ENCODE measurements at places on chromosomes 7 and 10. TPM values are rescaled to one million over a fixed set of nuclear protein-coding genes. Genes with fewer than 3 reads are reported as not detected.

DNA sequence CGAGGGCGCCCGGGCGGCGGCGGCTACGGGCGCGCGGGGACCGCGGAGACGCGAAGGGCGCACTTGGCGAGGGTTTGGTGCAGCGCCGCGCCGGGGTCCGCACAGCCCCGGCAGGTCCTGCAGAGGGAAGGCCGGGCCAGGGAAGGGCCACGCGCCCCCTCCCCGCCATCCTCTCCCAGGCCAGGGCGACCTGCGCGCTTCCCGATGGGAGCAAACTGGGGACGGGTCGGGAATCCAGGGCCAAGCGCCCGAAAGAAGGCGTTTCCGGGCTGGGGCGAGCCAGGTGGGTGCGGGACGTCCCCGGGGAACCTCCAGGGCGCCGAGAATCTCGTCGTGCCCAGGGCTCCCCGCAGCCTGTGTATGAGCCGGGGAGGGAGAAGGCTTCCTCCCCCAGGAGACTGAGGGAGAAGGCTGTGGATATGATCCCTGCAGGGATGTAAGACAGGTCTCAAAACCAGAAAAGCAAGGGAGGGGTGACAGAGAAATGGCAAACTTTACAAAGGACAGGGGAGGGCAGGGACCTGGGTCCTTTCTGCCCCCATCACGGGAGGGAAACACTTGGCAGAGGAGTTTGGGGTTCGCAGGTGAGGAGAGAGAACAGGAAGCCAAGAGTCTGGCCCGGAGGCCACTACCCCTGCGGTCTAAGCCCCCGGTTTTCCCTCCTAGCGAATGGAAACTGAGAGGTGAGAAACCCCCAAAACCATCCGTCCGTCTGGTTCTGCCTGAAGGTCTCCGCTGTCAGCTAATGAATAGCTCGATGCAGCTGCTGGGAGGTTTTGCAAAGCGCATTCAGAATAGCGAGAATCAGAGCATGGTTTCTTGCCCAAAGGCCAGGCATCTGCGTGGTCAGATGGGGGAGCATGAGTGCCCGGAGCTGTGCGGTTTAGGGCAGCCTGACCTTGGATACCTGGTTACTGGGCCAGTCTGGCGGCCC, 674 bp downstream of the AMZ1 start:
- no peak for DNase-seq

DNA sequence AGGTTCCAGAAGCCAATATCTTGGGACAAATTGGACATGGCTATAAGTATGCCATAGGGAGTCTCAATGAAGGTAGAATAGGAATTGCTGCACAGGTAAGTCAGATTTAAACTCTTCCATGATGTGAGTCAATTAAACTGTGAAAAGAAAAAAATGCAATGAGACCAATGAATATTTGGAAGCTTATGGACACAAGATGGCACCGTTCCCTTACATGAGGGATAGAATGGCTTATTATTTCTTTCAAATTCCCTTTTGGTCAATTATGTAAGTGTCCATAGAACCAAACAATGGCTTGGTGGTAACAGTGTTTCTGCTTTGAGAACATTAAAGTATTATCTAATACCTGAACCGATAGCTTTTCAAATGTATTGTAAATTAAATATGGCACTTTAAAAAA, 35.6 kb downstream of the ACADSB start:
- peak; percentile 28 for DNase-seq

DNA sequence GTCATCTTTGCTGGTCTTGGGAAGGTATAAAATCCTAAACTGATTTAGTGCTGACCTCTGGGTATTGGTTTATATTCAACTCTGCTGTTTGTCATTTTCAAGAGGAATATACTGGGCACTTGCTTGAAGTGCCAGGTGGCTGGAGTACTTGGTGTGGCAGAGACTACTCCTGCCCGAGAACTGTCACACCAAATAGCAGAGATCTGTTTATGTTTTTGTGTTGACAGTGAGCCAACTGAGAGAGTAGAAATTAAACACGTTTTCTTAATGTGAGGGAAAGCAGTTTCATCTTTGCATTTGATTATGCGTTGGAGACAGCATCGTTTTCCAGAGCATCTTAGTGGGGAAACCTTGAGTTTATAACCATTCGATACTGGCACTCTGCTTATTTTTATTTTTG, 174.4 kb downstream of the CDCA7L start:
- DNase-seq: no peak

DNA sequence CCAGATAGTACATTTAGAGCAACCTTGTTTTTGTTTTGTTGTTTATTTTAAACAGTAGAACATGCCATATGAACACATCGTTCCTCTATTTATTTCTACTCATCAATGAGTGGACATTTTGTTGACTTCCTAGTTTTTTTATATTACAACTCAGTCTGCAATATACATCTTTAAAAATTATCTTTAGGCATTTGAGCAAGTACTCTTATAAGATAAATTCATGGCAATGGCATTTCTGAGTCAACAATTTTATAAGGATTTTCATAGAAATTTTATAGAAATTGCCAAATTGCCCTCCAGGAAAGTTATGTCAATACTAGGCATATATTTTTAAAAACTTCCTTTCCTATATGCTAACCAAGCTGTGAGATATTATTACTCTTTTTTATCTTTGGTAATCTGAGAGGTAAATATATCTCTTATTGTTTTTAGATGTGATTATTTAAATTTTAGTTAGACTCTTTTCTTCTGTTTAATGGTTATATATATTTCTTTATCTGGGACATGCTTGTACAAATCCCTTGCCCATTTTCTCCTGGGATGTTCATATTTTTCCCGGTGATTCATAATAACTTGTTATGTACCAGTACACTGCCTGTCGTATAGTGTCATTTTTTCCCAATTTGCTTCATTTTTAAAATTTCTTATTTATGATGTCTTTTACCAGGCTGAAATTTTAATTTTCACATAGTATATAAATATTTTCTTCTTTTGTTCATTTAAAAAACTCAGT, 50.5 kb downstream of the FZD1 start:
- peak; percentile 49 for DNase-seq

DNA sequence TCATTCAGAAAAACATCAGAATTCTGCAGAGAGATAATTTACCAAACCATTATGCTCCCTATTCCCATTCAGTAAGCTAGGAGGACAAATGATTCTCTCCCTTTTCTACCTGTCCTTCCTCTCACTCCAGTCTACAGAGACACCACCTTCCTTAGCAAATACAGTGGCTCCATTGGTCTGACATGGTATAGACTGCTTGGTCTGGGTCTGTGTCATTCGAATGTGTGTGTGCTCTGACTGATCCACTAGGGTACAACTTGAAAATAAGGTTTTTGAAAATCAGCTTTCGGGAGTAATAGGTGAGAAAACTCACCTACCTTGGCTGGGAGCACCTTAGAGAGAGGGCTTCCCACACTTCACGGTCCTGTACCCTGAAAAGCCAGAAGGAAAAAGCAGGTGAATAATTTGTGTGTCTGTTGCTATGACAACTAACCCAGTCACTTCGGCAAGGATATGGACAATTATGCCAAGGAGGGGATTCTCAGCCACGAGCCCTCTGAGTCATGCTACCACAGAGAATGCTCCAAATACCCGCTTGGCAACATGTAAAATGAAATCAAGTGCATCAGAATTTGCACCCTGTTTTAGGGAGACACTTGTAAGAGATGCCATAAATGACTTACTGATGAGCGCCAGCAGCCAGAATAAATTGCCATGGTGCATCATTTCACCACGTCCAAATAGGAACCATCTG, 114.5 kb upstream of the PRKCQ start:
- DNase-seq: peak; percentile 25

DNA sequence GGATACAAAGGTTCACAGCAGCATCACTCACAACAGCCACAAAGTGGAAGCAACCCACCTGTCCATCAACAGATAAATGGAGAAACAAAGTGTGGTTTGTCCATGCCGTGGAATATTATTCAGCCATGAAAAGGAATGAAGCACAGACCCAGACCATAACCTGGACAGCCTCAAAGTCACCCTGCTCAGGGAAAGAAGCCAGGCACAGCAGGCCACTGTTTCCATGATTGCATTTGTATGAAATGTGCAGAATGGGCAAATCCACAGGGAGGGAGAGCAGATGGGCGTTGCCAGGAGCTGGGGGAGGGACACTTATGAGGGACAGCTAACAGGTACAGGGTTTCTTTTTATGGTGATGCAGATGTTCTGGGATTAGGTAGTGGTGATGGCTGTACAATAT, 30.3 kb downstream of the FOXL3 start:
- no peak for DNase-seq

DNA sequence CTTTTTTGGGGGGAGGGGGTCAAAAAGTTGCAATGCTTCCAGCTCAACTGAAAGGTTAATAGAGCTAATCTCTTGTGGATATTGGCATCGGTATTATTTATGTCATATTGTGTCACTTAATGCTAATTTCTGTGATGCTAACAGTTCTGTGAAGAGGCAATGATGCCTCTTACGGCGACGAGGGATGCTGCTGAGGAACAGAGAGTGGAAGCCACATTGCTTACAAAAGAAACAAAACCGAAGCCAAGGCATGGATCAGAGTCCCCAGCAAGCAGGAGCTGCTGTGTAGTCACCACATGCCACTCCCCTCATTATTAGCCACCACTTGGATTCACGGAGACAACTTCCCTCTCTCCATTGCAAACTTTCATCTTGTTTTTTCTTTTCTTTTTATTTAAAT, 536.5 kb upstream of the MGMT start:
- no peak for DNase-seq

DNA sequence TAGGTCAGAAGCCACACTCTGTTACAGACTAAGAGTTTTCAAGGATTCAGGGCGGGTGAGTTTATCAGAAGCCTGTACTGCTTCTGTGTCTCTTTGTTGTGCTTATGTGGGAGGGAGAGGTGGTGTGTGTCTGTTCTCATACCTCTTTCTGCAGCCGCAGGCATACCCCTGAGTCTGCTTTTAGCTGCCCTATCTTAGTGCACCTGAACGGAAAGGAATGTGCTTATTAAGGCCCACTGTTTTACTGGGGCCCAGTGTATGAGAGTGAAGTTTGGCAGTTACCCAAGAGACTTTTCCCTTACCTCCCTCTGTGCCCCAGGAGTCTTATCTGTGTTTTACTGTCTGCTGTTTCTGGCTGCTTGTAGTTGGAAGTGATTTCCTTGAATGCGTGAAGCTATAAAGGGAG, 104.3 kb downstream of the TYW1 start:
- DNase-seq: no peak

DNA sequence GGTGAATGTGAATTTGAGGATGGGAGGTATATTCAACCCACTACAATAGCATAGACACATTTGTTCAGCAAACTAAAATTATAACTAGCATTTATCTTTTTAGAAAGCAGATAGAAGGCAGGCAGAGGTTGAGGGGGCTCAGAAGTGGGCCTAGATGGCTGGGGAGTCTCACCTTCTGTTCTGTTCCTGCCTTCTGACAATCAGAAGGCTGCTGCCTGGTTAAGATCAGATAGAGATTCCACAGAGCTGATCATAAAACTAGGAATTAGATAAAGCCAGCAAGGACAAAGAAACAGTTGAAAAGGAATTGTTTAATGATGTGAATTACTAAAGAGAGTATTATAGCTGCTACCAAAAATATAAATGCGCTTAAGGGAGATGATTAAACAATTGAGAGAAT, 11.6 kb upstream of the NFE2L3 start:
- no peak for DNase-seq

GRCh38 chr10:132496360-132497062, 41.1 kb upstream of the INPP5A start:
- no peak for DNase-seq

- no peak for DNase-seq
Measured at GRCh38 chr7:84191842-84192241, 2.7 kb downstream of the SEMA3A start.

DNA sequence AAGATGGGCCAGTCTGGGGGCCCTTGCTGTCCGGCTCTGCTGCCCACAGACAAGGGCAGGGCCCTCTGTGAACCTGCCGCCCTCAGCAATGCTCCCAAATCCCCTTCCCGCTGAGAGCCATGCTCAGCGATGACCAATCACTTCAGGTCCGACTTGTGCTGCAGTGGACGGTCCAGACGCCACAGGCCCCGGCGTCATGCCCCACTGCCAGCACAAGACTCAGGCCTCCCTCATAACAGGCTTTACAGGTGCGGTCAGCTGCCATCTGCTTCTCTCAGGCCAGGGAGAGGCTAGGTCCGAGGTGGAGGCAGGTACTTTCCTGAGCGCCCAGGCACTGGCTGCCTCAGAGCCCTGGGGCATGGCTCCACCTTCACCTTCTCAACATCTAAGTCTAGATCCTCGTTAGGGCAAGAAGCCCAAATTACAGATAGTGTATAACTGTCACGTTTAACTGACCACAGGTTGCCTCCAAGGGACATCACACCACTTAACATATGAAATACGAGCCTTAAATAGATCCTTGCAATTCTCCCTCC, 393.2 kb downstream of the PTPRN2 start:
- no peak for DNase-seq

DNA sequence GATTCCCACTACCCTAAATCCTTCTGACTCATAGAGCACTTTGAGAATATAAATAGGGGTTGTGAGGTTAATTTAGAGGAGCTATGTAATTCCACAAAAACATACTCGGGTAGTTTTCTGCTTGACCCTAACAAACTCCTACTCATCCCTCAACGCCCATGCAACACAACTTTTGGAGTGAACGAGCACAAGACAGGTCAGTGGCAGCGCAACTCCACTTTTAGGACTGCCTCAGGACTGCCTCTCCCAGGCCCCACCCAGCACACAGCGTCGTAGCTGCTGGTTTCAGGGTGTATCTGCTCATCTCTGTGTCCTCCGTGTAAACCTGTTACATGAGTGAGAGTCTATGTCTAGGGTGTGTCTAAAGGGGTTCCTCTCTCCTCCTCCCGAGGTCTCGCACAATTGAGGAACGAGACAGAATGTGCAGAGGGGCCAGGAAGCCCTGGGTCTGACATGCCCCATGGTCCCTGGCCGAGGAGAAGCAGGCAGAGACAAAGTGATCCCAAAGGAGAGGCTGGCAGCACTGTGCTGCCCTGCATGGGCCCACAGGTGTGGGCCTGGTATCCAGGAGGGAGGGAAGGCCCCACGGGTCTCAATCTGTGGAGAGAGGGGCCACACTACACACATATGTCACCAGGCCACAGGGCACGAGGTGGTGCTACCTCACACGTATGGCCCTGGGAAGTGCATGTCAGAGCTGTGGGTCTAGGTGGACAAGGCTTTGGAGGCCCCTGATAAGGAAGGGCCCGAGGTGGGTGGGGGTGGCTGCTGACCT, 45.5 kb downstream of the CAMK2B start:
- DNase-seq: no peak

The TMUB1 gene
- total RNA-seq: 61.5 TPM

The CFAP69 gene
- total RNA-seq: 1.6 TPM

The OR13A1 gene
- not detected for total RNA-seq

The CLCN1 gene
- not detected for total RNA-seq
